ENCODE measurements at places on chromosomes 3 and 15.
A peak's percentile ranks its signal among the peaks of the same experiment; 100 is the strongest.

DNA sequence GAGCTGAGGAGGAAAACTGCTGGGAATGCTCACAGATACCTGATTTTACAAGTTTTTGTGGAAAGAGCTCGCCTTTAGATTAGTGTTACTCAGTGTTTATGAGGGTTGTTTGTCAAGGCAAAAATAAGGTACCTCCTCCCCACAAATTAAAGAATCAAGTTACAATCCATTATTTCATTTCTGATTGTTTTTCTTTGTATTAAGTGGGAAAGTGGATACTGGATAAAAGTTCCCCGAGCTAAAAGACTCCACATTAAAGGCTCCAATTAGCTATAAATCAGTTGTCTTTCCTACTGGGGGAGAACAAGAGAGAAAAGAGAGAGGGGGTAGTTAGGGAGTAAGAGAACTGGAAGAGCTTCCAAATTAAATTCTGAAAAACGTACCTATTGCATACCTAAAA, 1.9 kb downstream of the ALDH1A2 start:
- DNase-seq = no peak

- DNase-seq = no peak
Observed at GRCh38 chr15:72800833-72801481, 17.4 kb upstream of the ADPGK start.

- DNase-seq = peak; percentile 67
Observed at GRCh38 chr15:89998141-89998661, 2.9 kb upstream of the ZNF710 start.

GRCh38 chr3:4976109-4976508, 3.1 kb upstream of the BHLHE40 start:
- DNase-seq = peak; percentile 87

- no peak for DNase-seq
Observed at GRCh38 chr3:127491323-127491722, 99.2 kb downstream of the TPRA1 start.

GRCh38 chr3:183301937-183302580, 49.0 kb downstream of the B3GNT5 start:
- DNase-seq = no peak

DNA sequence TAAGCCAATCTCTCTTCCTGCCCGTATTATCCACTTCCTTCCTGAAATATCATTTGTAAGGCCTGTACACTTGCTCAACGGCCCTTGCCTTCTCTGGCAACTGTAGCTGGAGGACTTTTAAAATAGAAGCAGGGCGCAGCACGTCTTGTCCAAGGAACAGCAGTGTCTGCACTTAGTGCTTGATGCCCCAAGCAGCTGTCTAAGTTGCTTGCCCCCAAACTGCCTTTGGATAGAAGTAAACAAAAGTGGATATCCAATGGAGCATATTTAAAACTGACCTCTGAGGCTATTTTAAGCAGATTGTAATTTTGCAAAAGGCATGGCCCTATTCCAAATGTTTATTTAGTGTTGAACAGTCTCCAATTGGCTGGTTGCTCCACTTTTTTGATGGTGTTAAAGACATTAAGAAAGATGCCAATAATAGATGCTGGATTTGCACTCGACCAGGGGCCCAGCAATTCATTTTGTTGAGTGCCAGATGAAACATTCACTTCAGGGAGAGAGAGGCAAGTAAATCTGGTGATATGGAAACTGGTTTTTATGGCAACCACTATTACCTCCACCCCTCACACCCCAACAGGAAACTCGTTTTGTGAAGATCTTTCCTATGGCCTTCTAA, 526.8 kb upstream of the TBL1XR1 start:
- peak; percentile 71 for DNase-seq
